ENCODE measurements at places on chromosomes 11 and 22. TPM values are rescaled to one million over a fixed set of nuclear protein-coding genes. Genes with fewer than 3 reads are reported as not detected.

SYT7 gene
- total RNA-seq = 1.1 TPM

SCUBE2 gene
- 10.5 TPM for total RNA-seq

DNA sequence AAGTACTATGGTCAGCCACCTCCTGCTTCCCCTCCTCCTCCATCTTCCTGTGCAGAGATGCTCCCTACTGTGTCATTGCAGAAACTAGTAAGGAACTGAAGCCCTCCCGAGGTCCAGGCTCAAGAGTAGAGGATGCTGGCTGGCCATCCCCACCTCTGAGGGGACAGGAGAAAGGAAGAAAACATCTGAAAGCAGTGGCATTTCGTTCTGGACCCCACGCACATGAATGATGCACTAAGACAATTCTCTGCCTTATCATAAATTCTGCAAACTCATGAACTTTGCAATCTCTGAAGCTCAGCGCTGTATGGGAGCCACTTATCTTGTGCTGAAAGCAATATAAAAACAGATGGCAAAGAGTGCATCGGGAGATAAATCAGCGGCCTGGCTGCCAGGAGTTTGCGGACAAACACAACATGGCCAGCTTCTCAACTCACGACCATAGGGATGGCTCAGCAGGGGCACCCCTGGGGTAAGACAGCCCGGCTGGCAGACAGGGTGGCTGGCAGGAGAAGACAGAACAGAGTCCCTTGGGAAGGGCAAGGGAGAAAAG lies 306.4 kb downstream of the NXPE2 start:
- no peak overlapping the region for H3K4me3 ChIP-seq
- DNase-seq = no peak

RFPL1 gene
- total RNA-seq = not detected

DNA sequence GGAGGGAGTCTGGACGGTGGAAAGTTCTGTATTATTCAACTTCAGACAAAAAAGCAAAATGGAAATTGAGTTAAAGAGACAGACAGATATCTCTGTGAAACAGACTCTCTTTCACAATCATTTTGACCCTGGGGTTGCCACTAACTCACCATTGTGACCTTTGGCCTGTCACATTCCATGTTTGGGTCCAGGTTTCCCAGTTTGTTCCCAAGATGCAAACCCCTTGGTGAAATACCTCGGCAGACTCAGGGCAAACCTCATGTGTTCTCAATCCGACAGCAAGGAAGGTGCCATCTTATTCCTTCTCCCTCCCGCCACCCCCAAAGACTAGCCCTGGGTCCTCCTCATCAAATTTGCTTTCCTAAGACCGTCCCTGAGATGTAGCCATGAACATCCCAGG lies 41.8 kb downstream of the GALNT18 start:
- H3K27ac ChIP-seq = no peak overlapping the region
- no peak for DNase-seq
- H3K4me3 ChIP-seq = no peak overlapping the region
- peaks cover 8% of the 10 kb centered on the region for H3K4me1 ChIP-seq

- H3K27me3 ChIP-seq = no peaks in the 10 kb centered on the region
- no peaks in the 10 kb centered on the region for H3K36me3 ChIP-seq
- no peaks in the 10 kb centered on the region for H3K4me1 ChIP-seq
- no peak overlapping the region for H3K4me3 ChIP-seq
Measured at GRCh38 chr11:87440076-87440770, 402.5 kb downstream of the TMEM135 start.

DNA sequence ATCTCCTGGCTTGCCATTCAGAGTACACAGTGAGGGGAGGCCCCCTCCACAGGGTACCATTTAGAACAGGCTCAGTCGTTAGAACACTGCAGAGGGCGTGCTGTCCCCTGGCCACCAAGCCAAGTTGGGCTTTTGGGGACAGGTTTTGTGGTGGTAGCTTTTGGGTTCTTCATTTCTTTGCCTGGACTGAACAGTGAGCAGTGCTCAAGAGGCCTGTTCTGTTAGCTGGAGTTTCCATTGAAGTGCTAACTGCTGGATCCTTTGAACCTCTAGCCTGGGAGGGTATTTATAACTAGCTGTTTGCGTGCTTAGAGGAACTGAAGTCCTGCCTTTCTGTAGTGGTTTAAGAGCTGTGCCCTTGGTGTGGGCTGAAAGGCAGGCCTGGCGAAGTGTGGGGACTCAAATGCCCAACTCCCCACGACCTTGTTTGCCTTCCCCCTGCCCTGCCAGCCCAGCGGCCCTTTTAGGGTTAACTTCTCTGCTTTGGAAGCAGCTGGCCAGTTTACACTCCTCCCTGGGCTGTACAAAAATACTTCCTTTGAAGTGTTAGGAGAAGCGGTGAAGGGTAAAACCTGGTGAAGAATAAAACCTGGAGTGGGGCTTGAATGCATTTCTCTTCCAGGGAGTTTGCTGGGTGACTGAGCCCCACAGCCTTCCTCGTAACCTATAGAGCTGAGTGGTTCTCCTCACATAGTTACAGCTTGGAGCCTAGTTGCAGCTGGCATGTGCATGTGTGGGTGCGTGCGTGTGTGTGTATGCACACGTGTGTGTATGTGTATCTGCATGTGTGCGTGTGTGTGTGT lies 34.6 kb downstream of the ZNRF3 start:
- H3K36me3 ChIP-seq = no peaks in the 10 kb centered on the region
- H3K27me3 ChIP-seq = no peaks in the 10 kb centered on the region
- H3K27ac ChIP-seq = peak overlapping the region; percentile 4
- DNase-seq = no peak

DNA sequence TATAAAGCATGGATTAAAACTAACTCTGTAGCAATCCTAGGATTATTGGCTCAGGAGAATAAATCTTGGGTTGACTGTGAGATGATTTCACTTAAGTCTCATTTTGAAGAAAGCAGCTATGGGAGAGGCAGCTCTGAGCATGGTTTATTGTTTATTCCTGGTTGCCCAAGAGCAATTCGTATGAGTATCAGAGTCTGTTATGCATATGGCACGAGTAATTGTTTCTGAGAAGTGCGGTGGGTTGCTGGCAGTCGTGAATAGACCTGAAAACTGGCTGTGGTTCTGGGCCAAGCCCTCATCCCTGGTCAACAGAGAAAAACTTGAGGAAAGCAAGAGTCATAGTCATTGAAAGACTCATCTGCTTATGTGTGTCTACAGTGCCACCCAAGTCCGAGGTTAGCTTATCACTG lies 26.8 kb downstream of the DIXDC1 start:
- H3K4me1 ChIP-seq = no peaks in the 10 kb centered on the region
- no peaks in the 10 kb centered on the region for H3K36me3 ChIP-seq
- H3K27ac ChIP-seq = no peak overlapping the region
- H3K4me3 ChIP-seq = no peak overlapping the region
- no peak for DNase-seq

KCNK4 gene
- 0.35 TPM for total RNA-seq
